GM04504 (cell line): ENCODE measurements at places on chromosomes 7 and 10.

- no peak for DNase-seq
Observed at GRCh38 chr10:26508016-26508415, 69.9 kb downstream of the APBB1IP start.

- DNase-seq = no peak
Observed at GRCh38 chr10:48879451-48879850, 60.2 kb downstream of the LRRC18 start.

- DNase-seq = no peak
Observed at GRCh38 chr7:28088901-28089714, 91.5 kb downstream of the JAZF1 start.

GRCh38 chr10:46272863-46273415 lies 13.9 kb upstream of the ANTXRL start:
- no peak for DNase-seq

DNA sequence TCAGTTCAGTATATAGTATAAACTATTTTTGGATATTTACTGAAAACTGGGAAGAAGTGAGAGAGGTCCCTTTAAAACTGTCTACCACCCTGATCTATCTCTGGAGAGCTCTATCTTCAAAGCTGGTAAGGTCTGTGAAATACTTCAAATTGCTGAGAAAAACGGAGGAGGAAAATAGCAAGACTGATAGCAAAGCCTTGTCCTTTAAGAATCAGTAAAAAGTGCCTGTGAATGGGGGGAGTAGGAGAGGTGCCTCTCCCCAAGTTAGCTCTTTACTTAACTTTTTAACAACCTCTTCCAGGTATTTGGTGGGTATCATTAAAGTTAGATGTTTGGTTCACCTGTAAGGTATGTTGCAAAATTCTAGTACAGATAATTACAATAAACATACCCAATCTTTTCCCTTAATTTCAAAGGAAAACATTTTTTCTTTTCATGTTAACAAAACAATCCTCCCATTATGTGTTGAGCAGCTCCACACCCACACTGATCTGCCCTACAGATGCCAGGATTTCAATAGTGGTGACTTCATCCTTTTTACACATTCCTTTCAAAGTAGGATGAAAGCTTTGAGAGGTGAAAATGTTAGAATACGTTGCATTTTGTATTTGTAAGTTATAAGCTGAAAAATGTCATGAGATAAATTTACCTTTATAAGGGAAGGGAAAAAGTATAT lies 149.2 kb downstream of the CRPPA start:
- no peak for DNase-seq

DNA sequence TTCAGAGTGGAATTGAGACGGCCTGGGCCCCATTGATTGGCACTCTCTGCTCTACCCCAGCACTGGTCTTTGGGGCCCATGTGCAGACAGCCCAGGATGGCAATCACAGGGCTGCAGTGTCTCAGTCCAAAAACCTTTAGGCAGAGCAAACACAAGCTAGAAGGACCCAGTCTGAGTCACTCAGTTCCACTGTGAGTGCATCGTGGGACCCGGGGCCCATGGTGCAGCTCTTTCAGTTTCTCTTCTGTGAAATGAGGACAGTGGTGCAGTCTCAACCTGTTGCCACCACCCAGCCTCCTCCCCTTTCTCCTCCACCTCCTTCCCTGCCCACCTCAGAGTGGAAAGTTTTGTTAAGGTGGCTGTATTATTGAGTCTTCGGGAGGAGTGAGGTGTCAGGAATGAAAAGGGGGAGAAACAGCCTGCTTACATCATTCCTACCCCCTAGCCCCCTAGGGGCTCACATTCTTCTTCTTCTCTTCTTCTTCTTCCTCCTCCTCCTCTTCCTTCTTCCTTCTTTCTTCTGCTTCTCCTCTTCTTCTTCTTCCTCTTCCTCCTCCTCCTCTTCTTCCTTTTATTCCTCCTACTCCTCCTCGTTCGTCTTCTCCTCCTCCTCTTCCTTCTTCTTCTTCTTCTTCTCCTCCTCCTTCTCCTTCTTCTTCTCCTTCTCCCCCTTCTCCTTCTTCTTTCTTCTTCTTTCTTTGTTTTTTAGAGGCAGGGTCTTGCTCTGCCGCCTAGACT lies 19.5 kb upstream of the CARD11 start:
- DNase-seq = no peak

DNA sequence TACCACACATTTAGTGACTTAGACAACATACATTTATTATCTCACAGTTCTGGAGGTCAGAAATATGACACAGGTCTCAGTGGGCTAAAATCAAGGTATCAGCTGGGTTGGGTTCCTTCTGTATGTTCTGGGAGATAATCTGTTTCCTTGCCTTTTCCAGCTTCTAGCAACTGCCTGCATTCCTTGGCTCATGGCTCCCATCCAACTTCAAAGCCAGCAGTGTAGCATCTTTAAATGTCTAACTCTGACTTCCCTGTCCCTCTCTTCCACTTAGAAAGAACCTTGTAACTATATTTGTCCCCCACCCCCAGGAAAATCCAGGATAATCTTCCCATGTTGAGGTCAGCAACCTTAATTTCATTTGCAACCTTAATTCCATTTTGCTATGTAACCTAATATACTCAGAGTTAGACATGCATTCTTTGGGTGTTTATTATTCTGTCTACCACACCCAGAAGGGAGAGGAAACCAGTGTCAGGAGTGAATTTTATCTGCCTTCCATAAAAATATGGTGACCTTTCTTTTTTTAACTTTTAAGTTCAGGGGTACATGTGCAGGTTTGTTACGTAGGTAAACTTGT lies 57.3 kb upstream of the SMIM30 start:
- DNase-seq = peak; percentile 5

- no peak for DNase-seq
Observed at GRCh38 chr10:62826273-62826672, 10.1 kb upstream of the EGR2 start.

DNA sequence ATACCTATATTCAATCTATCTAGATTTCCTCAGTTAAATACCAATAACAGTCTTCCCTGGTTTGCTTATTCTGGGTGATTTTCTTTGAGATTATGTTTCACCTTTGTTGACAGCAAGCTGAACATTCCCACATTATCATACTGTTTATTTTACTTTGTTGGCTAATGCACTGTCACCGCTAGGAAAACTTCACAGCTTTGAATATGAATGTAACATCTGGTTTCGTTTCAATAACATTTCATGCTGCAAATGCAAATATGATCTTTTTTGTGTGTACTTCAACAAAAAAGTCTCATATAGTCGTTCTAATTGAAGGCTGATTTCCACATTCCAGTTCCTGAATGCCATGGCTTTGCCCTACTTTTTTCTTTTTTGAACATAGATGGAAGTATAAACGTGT lies 946.3 kb upstream of the GHITM start:
- no peak for DNase-seq

- no peak for DNase-seq
Observed at GRCh38 chr7:21923658-21924057, 22.0 kb downstream of the CDCA7L start.

GRCh38 chr10:71916827-71917226 lies 47.4 kb upstream of the CHST3 start:
- no peak for DNase-seq

GRCh38 chr10:17965649-17966235 lies 14.0 kb downstream of the SLC39A12 start:
- no peak for DNase-seq

DNA sequence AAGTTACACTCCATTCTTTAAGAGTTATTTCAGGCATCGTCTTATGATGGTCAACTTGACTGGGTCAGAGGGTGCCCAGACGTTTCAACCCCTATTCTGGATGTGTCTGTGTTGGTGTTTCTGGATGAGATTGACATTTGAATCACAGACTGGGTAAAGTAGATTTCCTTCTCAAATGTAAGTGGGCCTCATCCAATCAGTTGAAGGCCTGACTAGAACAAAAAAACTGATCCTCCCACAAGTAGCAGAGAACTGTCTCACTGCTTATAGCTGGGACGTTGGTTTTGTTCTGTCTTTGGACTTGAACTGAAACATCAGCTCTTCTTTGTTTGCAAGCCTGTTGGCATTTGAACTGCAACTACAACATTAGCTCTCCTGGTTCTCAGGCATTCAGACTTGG lies 76.3 kb upstream of the LYZL1 start:
- DNase-seq = no peak

GRCh38 chr10:22280078-22280477 lies 36.1 kb upstream of the COMMD3 start:
- DNase-seq = no peak

GRCh38 chr7:6655636-6656385 lies 18.7 kb downstream of the ZNF316 start:
- no peak for DNase-seq
